ENCODE measurements at places on chromosomes 6 and 20. TPM values are rescaled to one million over a fixed set of nuclear protein-coding genes. Genes with fewer than 3 reads are reported as not detected.

MEI4 gene
- not detected for total RNA-seq

MCHR2 gene
- total RNA-seq, result not detected

ECT2L gene
- 15.3 TPM for total RNA-seq

SLPI gene
- total RNA-seq, result 451 TPM

CUTA gene
- 134 TPM for total RNA-seq

SPATS1 gene
- total RNA-seq, result 3.3 TPM

SPEF1 gene
- 11.7 TPM for total RNA-seq

C20orf204 gene
- total RNA-seq, result 2.0 TPM

TBX18 gene
- 1.3 TPM for total RNA-seq
